ENCODE measurements at places on chromosomes 5 and 9.

DNA sequence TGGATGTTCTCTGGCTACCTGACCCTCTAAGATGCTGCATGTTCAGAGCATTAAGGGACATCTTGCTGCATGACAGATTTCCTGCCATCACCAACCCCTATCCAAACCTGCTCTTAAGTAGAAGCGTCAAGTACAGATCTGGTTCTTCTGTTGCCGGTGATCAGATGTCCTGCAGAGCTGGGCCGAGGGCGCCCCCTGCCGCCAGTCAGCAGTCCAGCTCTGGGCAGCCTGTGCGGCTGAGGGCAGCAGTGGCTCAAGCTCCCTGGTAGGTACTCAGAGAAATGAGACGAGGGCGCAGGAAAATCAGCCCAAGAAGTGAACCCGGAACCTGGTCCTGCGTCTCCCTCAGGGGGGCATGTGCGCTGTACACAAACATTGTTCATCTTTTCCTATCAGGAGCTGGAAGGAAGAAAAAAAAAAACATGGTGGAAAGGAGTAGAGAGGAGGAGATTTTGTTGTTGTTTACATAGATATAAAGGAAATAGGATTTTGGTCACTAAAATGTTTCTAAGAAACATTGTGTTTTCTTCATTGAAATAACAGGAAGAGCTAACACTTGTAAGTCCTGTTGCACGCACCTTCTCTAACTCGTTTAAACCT, 95.8 kb downstream of the CFAP90 start:
- DNase-seq: peak; percentile 17

DNA sequence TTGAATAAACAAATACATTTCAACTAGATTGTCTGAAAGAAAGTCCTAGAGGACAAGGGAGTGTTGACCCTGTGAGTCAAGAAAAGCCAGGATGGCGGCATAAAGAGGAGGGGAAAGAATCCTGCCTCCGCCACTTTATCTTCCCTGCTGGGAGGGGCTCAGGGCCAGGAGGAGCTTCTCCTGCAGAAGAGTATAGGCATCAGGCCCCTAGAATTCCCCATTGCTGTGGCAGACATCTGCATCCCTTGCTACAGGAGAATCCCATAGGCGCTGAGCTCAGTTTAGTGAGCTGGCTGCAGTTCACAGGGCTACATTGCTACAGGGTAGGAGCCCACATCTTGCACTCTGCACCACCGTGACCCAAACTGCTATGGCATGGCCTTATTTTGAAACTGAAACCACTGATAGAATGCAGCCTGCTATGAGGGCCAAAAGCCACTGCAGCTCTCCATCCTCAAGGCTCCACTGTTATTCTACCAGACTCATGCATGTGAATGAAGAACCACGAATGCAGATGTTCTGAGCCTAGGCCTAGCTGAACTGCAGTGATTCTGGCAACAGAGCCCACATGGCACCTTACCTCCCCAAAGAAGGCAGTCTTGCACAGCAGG, 941.4 kb upstream of the CTNND2 start:
- no peak for DNase-seq

- DNase-seq: no peak
These were observed 56.1 kb upstream of the MAST4 start for GRCh38 chr5:66540078-66540477.

DNA sequence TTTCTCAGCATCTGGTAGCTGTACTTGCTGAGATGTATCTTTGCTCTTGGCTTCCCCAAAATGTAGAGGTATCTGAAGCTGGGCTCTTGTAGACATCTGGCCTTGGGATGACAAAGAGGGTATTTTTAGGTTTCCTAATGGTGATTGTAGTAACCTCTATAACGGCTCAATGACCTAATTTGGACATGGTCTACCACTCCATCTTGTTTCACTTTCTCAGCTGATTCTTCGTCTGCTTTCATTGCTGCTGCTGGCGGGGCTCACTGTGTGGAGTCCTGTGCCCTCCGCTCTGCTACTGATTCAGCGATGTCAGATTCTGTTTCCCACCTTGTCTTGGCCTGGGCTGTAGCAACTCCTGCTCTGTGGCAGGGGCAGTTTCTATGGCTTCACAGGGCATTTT, 12.7 kb upstream of the MARCHF11 start:
- no peak for DNase-seq

DNA sequence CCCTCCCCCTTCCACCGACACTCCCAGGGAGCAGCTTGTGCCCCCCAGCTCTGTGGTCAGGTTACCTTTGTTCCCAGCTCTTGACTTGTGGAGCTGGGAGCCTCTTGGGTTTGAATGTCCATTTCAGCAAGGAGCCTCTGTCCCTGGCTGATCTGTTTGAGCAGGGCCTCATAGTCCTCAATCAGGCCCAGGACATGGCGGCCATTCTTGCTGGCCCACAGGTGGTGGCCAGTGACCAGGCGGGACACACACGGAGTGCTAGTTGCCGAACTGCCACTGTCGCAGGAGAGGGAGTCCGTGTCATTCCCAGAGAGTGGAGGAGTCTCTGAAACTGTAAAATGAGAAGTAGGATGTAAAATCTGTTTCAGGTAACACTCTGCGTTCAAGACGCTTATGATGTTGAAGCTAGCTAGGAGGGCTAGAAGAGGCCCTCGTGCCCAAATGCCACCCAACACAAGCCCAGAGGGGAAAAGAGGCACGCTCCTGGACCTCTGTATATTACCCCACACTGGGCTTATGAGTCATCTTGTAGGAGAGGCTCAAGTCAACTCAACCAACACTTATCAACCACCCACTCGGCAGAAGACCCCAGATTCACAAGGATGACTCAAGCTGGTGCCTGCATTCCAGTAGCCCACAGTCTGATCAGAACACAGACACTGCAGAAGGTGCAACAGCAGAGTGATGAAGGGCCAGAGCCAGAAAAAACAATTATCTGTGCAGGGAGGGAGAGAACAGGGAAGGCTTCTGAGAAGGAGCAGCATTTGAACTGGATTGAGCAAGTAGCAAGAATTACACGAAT, 177.0 kb downstream of the CDK5RAP2 start:
- no peak for DNase-seq

GRCh38 chr5:146667633-146668272, 151.8 kb upstream of the GPR151 start:
- peak; percentile 33 for DNase-seq

- DNase-seq: no peak
These were observed 77.2 kb downstream of the ITGA1 start for GRCh38 chr5:52864884-52865283.

- peak; percentile 3 for DNase-seq
These were observed 46.8 kb downstream of the FBN2 start for GRCh38 chr5:128491291-128491690.

- DNase-seq: no peak
These were observed 8.6 kb upstream of the AQP3 start for GRCh38 chr9:33455945-33456344.

DNA sequence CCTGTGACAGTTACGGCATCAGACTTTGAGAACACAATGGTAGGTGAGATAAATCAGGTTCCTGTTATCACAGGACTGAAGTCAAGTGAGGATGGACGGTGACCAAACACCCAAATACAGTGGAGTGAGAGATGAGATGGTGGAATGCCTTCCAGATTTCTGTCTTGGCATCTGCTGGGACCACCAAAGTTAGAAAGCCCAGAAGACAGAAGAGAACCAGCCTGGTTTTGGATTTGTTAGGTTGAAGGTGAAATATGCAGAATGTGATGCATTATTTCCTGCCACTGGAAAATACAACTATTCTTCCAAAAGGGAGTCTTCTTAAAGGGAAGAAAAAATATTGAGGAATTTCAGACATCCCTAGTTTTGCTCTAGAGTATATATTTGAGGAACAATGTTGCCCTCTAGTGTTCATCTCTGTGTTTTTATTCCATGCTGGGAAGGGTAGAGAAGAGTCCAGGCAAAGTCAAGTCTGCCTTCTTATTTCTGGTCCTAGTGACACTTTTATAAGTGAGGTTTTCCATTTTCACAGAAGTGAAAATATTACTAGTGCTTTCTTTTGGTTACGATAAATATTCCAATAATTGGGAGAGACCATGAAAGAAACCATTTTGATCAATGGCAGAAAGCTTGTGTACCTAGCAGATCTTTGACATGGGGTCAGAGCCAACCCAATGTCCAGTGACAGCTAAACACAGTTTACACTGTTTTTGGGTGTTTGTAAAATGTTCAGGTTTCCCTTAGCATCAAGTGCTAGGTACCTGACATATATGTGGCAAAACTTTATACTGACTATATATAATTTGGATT, 142.3 kb upstream of the ANKH start:
- DNase-seq: peak; percentile 53

- no peak for DNase-seq
These were observed 55.6 kb downstream of the ANGPTL2 start for GRCh38 chr9:127066851-127067136.

All from COR-L47 (cell line).